ENCODE measurements at places on chromosomes 16 and 17.

DNA sequence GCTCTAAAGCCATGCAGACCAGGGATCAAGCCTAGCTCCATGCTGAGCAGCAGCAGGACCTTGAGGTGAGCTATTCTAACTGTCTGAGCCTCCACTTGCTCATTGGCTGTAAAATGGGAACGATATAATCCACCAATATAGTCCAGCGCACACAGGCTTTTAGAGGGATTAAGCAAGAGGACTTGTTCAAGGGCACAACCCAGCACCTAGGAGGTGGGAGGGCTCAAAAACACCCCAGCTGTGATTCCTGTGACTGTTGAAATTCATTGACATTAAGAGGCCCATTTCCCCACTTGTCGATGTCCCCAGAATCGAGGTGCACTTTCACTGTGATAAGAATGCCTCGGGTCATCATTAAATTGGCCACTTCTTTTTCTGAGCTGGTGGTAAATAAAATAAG, 4.1 kb downstream of the USH1G start:
- DNase-seq, result no peak

- no peak for DNase-seq
Observed at GRCh38 chr16:81216706-81217105, 21.8 kb upstream of the BCO1 start.

DNA sequence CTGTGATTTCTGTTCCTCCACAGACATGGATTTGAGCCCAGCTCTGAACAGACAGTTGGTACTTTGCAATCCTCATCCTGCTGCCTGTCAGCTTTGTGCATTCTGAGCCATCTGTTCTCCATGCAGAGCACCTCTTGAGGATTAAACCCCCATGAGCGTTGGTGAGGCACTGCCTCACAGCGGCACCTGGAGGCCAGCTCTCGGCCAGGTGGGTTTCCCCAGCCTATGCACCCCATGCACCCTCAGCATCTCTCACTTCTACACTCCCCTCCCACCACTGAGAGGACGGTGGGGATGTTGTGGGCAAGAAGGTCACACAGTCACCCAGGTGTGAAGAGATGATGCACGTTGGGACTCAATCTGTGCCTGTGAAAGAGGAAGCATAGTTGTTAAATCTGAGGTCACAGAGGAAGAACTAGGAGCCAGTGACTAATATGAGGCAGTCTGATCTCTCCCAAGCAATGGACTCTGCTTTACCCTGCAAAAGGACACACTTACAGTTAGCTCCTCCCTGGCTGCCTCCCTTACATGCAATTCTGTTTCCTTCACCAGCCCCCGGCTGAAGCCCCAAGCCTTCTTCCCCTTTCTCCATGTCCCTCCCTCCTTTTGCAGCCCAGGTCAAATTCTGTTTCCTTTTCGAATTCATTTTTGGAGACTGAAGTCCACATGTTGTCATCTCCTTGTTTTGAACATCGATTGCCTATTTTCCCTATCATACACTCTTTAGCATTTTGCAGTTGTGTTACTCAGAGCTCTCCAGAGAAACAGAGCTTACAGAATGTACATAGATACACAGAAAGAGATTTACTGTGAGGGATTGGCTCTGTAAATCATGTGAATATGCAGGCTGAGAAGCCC, 58.5 kb downstream of the HS3ST3B1 start:
- DNase-seq, result no peak

DNA sequence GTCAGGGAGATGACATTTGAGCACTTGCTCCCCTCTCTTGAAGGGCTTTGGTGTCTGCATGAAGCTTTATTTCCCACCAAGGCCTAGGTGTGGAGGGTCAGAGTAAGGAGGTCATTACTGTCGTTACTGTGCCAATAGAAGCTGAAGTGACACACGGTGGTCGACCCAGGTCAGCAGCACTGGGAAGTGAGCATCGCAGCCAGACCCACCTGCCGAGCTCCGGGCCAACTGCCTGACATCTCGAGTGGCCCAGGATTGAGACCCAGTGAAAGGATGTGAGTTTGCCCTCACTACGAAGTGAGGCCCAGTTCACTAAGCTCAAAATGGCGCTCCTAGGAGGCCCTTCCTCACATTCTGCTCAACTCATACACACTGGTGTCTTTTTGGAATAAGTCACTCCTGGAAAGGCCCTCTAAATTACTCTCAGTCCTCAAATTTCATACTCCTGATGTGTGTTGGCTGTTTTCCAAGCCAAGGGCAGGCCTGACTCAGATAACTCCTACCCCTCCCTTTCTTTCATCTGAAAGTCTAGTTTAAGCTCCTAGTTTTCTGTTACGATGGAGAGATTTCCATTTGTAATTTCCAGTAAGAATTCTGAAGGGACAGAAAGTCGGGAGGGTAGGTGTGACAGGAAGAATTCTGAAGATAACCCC, 200.4 kb downstream of the LGALS9B start:
- DNase-seq, result no peak

DNA sequence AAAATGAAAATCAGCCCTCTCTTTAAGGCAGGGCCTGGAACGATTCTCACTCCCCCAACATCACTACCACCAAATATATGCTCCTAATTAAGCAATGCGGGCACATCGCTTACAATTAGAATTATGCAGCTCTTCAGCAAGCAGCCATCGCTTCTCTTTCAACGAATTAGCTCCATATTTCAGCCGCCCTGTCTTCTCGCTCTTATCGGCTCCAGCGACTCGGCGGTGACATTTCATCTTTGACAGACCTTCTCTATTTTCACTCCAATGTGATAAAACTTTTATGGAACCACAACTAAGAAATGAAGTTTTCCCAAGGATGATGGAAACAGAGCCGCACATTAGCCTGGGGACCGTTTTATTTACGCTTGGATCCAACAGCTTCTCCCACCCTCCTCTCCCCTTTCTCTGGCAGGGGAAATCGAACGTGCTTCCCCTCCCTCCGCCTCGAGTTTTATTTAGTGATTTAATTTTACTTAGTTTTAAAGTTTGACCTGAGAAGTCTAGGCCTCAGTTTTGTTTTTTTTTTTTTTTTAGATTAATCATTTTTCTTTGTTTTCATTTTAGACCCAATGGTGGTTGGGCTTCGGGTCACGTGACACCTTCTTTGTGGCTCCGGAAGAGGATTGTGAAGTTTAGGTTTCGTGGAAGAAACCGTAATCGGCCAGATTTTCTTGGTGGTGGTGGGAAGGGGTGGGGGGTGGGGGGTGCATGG, 3.1 kb upstream of the HOXB2 start:
- DNase-seq, result no peak

DNA sequence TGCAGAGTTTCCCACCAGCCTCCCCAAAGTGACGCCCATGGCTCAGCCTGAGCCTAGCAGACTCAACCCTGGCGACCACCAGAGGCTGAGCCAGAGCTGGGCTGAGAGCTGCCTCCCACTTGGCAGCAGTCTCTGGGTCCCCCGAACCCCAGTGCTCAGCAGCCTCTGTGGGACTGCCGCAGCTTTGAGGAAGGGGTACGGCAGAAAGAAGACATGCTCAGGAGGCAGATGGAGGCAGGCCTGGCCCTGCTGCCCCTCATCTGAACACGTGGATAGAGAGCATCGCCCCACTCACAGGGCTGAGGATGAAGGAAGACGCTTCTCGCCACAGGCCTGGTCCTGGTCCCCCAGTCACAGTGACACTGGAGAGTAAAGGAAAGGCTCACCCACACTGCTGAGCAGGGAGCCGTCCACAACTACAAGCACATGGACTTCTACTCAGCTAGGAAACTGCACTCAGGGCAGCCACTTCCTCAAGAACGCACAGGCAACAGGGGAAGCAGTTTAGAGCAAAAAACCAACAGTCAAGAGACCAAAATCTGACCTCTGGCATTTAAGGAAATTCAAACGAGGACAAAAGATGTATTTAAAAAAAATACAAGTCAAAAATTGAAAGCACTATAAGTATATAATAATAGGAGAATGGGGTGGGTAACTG, 45.2 kb upstream of the GSG1L start:
- no peak for DNase-seq

Measured in T-helper 1 cell (primary cell).